ENCODE measurements at places on chromosomes 7 and 10. TPM values are rescaled to one million over a fixed set of nuclear protein-coding genes. Genes with fewer than 3 reads are reported as not detected.

DNA sequence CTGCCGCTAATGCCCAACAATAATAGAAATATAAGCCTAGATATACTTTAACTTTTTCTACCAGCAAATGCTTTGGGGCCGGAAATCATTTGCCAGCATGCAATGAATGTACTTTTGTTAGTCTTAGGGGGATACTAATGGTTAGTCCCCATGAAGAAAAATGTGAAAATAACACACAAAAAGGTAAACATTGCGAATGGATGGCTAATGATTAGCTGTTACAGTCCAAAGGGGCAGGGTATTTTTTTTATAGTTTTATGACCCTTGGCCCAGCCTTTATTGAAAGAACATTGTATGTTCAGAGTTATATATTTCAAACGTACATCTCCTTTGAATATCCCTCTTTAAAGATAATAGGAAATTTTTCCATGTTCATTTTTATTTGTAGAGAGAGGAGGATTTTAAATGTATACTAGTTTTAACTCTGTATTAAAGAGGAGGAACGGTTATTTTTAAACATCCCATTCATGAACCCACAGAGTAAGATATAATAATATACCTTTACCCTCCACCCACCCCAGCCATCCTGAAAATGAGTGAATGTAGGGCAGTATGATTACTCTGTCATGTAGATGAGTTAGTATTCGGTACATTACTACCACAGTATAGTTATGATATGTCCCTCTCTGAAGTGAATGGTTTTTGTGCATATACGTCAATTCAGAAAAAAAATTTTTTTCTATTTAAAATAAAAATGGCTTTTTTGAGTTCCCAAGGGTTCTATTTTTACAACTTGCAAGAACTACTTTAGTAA lies 63.6 kb downstream of the ARID5B start:
- no peaks in the 10 kb centered on the region for H3K36me3 ChIP-seq
- peaks cover 35% of the 10 kb centered on the region for H3K4me1 ChIP-seq
- no peak for DNase-seq

DNA sequence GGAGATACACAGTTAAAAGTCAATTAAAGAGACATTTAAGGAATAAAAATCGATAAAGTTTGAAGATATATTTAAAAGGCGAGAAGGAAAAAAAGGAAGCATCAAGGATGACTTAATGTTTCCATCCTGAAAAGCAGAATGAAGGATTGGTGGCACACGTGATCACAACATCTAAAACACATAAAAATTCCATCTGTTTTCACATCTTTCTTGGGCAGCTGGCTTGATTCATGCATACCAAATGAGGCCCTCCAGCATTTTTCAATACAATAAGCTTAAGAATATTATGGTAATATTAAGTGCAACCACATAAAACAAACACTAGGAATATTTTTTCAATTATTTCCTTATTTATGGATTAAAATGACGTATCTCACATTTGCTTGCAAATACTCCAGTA lies 112.6 kb downstream of the TPK1 start:
- H3K36me3 ChIP-seq: no peaks in the 10 kb centered on the region
- no peaks in the 10 kb centered on the region for H3K4me1 ChIP-seq
- no peak for DNase-seq
- H3K4me3 ChIP-seq: no peak overlapping the region
- no peak overlapping the region for H3K27ac ChIP-seq
- H3K27me3 ChIP-seq: no peaks in the 10 kb centered on the region

DNA sequence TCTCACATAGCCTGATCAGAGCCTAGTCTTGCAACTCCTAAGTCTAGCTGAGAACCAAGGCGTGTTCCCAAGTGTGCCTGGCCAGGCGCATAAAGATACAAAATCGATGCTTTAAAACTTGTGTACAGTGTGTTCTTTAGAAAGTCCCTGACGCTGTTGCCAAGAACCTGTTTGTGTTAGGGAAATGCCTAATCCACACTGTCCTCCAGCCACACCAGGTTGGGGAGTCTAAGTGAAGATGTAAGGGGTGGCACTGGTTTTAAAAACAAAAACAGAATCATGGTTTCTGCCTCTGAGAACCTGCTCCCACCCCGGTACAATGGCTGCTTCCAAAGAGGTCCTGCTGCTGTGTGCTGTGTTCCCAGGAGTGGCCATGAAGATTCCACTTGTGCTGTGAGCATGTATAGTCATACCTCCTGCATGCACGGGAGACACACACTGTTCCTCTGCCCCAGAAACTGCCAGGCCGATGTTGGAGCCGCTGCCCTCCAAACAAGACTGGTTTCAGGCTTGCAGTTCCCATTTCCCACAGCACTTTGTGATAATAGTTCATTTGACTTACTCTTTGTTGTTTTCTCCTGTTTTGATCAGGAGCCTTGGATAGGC lies 88.5 kb downstream of the CCNY start:
- no peaks in the 10 kb centered on the region for H3K36me3 ChIP-seq
- H3K4me3 ChIP-seq: no peak overlapping the region
- H3K27ac ChIP-seq: peak overlapping the region; percentile 2
- peaks cover 62% of the 10 kb centered on the region for H3K4me1 ChIP-seq

DNA sequence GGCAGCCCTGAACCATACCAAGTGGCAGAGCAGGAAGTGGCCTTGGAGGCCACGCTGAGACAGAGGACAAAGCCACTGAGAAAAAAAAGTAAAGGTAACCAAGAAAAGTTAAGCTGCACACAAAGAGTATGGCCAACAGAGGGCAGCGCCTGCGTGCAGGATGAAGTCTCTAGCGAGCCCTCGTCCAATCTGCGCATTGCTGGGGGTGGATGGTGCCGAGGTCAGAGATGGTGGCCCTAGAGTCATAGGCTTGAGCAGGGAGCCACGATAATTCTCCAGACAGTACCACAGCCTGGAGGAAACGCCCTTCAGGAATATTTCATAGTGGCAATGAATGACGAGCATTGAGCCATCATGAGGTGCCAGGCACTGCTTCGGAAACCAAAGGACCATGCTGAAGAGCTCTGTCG lies 9.7 kb downstream of the ATP6V0E2 start:
- H3K27ac ChIP-seq: no peak overlapping the region
- no peaks in the 10 kb centered on the region for H3K27me3 ChIP-seq
- H3K36me3 ChIP-seq: no peaks in the 10 kb centered on the region
- no peak for DNase-seq

DNA sequence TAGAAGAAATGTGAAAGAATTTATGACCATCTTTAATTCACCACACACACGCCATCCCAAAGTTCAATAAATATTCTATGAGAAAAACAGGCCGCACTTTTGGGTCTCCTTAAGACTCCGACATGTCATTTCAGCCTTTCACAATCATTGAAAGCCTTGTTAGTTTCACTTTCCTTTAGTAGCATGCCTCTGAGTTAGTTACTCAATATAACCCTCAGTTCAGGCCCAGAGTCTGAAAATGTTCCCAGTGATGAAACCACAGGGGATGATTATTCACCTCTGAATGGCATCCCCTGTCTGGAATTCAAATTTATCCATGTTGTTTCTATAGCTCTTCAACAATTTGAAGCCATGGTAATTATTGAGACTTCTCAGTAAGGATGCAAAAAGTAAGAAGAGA lies 278.1 kb upstream of the NRP1 start:
- H3K27me3 ChIP-seq: no peaks in the 10 kb centered on the region
- no peak for DNase-seq
- no peaks in the 10 kb centered on the region for H3K36me3 ChIP-seq
- no peak overlapping the region for H3K4me3 ChIP-seq
- peak overlapping the region; percentile 12 for H3K27ac ChIP-seq

- H3K27ac ChIP-seq: no peak overlapping the region
- DNase-seq: no peak
- no peaks in the 10 kb centered on the region for H3K36me3 ChIP-seq
- peaks cover 8% of the 10 kb centered on the region for H3K4me1 ChIP-seq
These were observed 11.6 kb upstream of the NKX2-3 start for GRCh38 chr10:99520847-99521764.

DNA sequence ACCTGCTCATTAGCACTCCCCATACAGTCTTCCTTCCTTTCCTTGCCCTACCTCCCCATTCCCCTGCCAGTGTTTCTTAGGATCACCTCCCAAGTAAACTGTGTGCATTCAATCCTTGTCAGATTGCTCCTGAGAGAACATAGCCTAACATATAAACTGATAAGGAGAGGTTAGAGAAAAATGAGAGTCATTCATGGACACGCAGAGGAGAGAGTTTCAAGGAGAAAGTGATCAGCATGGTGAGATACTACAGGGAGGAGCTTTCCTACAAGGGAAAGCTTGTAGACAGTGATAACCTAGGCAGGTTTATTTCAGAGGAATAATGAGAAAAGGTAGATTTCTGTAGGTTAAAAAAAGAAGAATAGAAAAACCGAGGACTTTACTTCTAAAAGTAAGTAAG lies 2.8 kb upstream of the ZC3HAV1L start:
- H3K36me3 ChIP-seq: no peaks in the 10 kb centered on the region
- no peak overlapping the region for H3K27ac ChIP-seq
- H3K4me1 ChIP-seq: no peaks in the 10 kb centered on the region
- no peaks in the 10 kb centered on the region for H3K27me3 ChIP-seq
- H3K4me3 ChIP-seq: no peak overlapping the region

DNA sequence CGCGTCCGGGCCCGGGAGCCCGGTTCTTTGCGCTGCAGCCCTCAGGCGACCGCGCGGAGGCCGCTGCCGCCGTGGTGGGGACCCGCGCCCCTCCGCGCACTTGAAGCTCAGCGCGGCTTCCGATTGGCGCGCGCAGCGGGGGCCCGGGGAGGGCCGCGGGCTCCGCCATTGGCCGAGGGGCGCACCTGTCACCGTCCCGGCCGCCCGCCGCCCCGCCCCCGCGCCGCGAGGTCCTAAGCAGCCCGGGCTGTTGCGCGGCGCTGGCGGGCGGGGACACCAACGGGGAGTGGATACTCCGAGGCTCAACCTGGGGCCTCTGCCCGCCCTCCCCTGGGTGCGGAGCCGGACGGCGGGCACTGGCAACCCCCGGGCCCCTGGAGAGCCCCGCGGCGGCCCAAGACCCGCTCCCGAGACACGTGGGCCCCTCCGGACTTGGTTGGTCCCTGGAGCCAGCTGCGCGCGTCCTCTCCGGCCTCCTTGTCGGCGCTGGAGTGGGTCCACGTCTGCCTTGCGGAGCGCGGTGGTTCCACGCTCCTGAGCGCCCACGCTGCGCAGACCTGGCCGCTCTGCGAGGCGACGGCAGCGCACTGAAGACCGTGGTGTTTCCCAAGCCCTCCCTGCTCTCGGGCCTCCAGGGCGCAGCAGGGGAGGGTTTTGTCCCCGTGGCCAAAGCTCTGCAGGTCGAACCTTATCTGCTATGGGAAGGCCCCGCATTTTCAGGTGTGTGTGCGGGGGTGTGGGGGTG lies at the start of gene MNX1:
Gene MNX1, minus strand, starts transcription at position 76 of the 745 bp plus-strand sequence. CDS start 313 bp downstream, outside the sequence.
- no peaks in the 10 kb centered on the region for H3K36me3 ChIP-seq
- H3K27ac ChIP-seq: no peak within 1 kb of the TSS
- peaks cover 80% of the 10 kb centered on the region for H3K27me3 ChIP-seq
- H3K4me1 ChIP-seq: peaks cover 4% of the 10 kb centered on the region
- DNase-seq: peak; percentile 57

- H3K27me3 ChIP-seq: no peaks in the 10 kb centered on the region
- H3K4me3 ChIP-seq: no peak overlapping the region
- no peak for DNase-seq
- H3K36me3 ChIP-seq: no peaks in the 10 kb centered on the region
- no peaks in the 10 kb centered on the region for H3K4me1 ChIP-seq
These were observed 94.9 kb downstream of the AKR1D1 start for GRCh38 chr7:138170959-138171703.

- H3K27me3 ChIP-seq: no peaks in the 10 kb centered on the region
- no peaks in the 10 kb centered on the region for H3K36me3 ChIP-seq
- no peak for DNase-seq
These were observed 159.1 kb upstream of the EEPD1 start for GRCh38 chr7:35993676-35994606.

DNA sequence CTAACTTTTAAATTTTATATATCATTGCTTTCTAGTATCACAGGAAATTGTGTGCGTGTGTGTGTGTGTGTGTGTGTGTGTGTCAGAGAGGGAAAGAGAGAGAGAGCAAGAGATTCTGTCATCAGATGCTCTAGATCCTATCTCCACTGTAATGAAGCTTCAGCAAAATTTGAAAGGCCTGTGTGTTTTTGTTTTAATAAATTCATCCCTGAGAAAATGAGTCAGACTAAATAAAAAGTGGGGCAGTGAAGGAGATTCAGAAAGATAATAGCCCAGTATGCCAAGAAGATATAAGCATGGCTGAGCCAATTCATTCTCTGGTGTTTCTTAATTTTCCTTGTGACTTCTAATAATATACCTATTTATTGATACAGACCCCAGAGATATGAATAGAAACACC lies 184.2 kb upstream of the TMEM196 start:
- no peaks in the 10 kb centered on the region for H3K4me1 ChIP-seq
- H3K27me3 ChIP-seq: no peaks in the 10 kb centered on the region
- H3K36me3 ChIP-seq: no peaks in the 10 kb centered on the region
- no peak overlapping the region for H3K27ac ChIP-seq

- peaks cover 2% of the 10 kb centered on the region for H3K27me3 ChIP-seq
- H3K36me3 ChIP-seq: peaks cover 30% of the 10 kb centered on the region
- H3K4me3 ChIP-seq: peak overlapping the region; percentile 82
- no peak for DNase-seq
These were observed 882 bp downstream of the ZNF282 start for GRCh38 chr7:149196151-149196704.

- H3K4me3 ChIP-seq: peak overlapping the region; percentile 11
- H3K4me1 ChIP-seq: peaks cover 10% of the 10 kb centered on the region
- H3K27me3 ChIP-seq: no peaks in the 10 kb centered on the region
These were observed 19.8 kb upstream of the COL1A2 start for GRCh38 chr7:94374721-94375566.

GRCh38 chr7:27171325-27171636 lies 2.8 kb downstream of the HOXA10 start:
- H3K36me3 ChIP-seq: no peaks in the 10 kb centered on the region
- DNase-seq: peak; percentile 62
- H3K4me3 ChIP-seq: peak overlapping the region; percentile 70
- H3K27ac ChIP-seq: peak overlapping the region; percentile 98
- no peaks in the 10 kb centered on the region for H3K27me3 ChIP-seq
- peaks cover 4% of the 10 kb centered on the region for H3K4me1 ChIP-seq

Gene MOGAT3
- not detected for total RNA-seq

Gene LRRN3
- 11.7 TPM for total RNA-seq

Gene ATG9B
- total RNA-seq: not detected

Gene CALML5
- not detected for total RNA-seq

Gene PRPS1L1
- not detected for total RNA-seq

Gene SNX13
- 129 TPM for total RNA-seq

Gene PLA2G12B
- not detected for total RNA-seq

Gene CPN1
- not detected for total RNA-seq

Gene ZPBP
- not detected for total RNA-seq

All from gastrocnemius medialis (tissue), 4 donors.